Activated T-cell treated with anti-CD3 and anti-CD28 coated beads, Interleukin-2, amount 50 U/mL, for 72 hours (primary cell): ENCODE measurements at places on chromosomes 7 and 10. TPM values are rescaled to one million over a fixed set of nuclear protein-coding genes. Genes with fewer than 3 reads are reported as not detected.

- peaks cover 5% of the 10 kb centered on the region for H3K36me3 ChIP-seq
- H3K27ac ChIP-seq = peak overlapping the region; percentile 41
- H3K4me1 ChIP-seq = peaks cover 9% of the 10 kb centered on the region
- no peak overlapping the region for H3K4me3 ChIP-seq
- peaks cover 66% of the 10 kb centered on the region for H3K27me3 ChIP-seq
- DNase-seq = no peak
These were observed 16.2 kb upstream of the SLC26A4 start for GRCh38 chr7:107644309-107644974.

DNA sequence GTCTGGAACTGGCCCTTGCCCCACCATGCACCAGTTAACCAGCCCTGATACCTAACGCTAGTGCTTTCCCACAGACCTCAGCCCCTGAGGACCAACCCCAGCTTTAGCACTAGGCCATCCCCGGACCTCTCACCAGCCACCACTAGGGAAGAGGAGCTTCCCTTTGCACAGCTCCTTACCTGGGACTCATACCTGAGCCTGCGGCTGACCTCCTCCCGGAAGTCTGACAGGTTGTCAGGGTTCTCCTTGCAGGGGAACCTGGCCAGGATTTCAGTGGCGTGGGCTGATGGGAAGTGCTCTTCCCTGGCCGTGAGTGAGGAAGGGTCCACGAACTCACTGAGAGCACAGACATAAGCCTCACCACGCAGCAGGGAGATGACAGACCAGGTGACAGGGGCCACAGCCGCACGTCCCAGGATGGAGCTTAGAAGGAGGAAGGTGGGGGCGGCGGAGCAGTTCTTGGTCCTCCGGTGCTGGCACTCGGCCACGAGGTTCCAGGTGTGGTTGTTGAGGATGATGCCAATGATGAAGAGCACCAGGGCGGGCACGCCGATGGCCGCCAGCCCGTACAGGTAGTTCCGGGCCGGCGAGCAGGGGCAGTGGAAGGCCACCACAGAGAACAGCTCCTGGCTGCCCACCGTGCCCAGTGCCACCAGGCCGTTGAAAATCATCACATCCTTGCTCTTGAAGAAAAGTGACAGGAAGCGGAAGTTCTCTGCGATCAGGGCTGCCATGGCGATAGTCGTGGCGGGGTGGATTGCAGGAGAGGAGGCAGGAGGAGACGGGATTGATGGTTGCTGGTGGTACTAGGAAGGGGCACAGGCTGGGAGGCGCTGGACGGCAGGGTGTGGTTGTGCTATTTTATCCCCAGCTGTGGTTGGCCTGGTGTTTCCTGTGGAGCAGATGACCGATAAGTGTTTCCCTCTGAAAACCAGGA is 2.7 kb downstream of the CALHM2 start:
- peak overlapping the region; percentile 3 for H3K27ac ChIP-seq
- peak overlapping the region; percentile 27 for H3K4me3 ChIP-seq
- peaks cover 23% of the 10 kb centered on the region for H3K4me1 ChIP-seq
- peaks cover 9% of the 10 kb centered on the region for H3K36me3 ChIP-seq
- DNase-seq = no peak

GRCh38 chr10:102559764-102560163 is 56.0 kb downstream of the SUFU start:
- no peak for DNase-seq
- peaks cover 7% of the 10 kb centered on the region for H3K4me1 ChIP-seq
- no peaks in the 10 kb centered on the region for H3K27me3 ChIP-seq
- H3K27ac ChIP-seq = no peak overlapping the region

GRCh38 chr10:15603446-15604011 is 116.2 kb downstream of the ITGA8 start:
- no peaks in the 10 kb centered on the region for H3K36me3 ChIP-seq
- DNase-seq = no peak
- no peaks in the 10 kb centered on the region for H3K4me1 ChIP-seq

DNA sequence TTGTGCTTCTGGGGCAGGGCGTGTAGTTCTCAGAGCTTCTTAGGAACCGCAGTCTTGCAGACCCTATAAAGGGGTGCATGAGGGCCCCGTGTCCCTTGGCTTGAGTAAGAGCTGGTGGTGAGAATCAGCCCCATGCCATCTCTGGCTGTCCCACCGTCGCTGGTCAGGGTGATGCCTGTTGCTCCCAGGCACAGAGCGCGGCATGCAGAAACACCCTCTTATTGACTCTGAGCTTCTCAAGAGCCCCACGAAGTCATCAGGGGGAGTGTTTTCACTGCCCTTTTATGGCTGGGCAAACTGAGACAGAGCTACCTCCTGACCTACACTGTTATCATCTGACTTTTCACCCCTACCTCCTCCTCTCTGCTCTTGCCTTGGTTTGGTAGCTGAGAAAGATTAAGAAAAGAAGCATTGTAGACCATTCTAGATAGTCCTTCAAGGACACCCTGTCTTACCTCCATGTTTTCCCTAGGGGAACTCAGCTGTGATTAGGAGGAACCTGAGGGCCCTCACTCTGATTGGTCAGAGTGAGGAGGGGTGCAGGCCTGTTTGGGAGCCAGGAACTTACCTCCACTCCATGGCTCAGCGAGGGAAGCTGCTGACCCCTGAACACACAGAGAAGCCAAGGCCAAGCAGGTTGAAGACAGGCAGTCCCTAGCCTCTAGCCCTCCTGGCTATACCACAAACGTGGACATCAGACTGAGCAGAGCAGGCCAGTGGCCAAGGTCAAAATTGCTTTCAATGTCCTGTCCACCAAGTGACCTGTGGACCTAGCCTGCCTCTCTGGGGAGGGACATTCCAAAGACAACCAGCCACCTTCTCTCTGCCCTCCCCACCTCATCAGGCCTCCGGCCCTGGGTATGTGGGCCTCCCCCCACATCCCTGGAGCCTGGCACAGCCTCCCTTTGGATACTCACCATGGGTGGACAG is 17.6 kb downstream of the UNC5B start:
- H3K27me3 ChIP-seq = no peaks in the 10 kb centered on the region
- no peak overlapping the region for H3K4me3 ChIP-seq
- H3K36me3 ChIP-seq = no peaks in the 10 kb centered on the region
- no peaks in the 10 kb centered on the region for H3K4me1 ChIP-seq
- no peak overlapping the region for H3K27ac ChIP-seq

DNA sequence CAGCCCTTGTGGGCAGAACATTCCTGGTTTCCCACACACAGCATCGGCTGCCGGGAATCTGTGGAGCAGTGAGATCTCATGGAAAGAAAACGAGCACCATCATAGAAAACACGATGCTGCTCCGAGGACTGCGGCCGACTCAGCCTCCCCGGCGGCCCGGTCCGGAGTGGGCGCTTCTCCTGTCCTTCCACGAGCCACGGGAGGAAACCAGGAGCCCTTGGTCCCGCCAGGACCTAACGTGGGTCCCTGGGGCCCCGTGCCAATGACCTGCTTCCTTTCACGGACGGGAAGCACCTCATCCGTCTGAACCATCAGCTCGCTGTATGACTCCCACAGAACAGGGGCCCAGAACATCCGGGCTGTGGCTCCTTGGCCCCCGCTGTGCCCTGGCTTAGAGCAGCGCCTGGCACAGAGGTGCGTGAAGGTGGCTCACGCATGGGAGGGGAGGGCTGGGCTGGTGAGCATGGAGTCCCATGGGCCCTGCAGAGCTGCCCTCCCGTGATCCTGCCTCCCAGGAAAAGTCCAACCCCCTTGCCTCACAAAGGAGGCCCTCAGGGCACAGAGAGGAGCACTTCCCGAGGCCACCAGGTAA is 280.5 kb downstream of the MAD1L1 start:
- no peak overlapping the region for H3K4me3 ChIP-seq
- H3K27ac ChIP-seq = no peak overlapping the region
- DNase-seq = no peak

- H3K36me3 ChIP-seq = no peaks in the 10 kb centered on the region
- DNase-seq = no peak
- H3K4me1 ChIP-seq = no peaks in the 10 kb centered on the region
- H3K27ac ChIP-seq = no peak overlapping the region
- H3K27me3 ChIP-seq = no peaks in the 10 kb centered on the region
These were observed 161.5 kb downstream of the FGFR2 start for GRCh38 chr10:121436630-121437341.

DNA sequence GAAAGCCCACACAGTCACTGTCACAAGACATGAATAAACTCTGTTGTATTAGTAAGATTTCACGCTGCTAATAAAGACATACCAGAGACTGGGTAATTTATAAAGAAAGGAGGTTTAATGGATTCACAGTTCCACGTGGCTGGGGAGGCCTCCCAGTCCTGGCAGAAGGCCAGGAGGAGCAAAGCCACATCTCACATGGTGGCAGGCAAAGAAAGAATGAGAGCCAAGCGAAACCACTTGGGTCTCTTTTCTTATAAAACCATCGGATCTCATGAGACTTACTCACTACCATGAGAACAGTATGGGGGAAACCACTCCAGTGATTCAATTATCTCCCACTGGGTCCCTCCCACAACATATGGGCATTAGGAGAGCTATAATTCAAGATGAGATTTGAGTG is 110.2 kb downstream of the ST8SIA6 start:
- H3K27me3 ChIP-seq = no peaks in the 10 kb centered on the region
- no peak overlapping the region for H3K27ac ChIP-seq
- H3K4me1 ChIP-seq = no peaks in the 10 kb centered on the region

- peak overlapping the region; percentile 97 for H3K4me3 ChIP-seq
- DNase-seq = no peak
These were observed 520 bp downstream of the MOSPD3 start for GRCh38 chr7:100612730-100613390.

- H3K36me3 ChIP-seq = peaks cover 3% of the 10 kb centered on the region
- peak overlapping the region; percentile 96 for H3K27ac ChIP-seq
- no peaks in the 10 kb centered on the region for H3K27me3 ChIP-seq
- peaks cover 42% of the 10 kb centered on the region for H3K4me1 ChIP-seq
These were observed 671 bp upstream of the ATAD1 start for GRCh38 chr10:87818505-87819288.

DNA sequence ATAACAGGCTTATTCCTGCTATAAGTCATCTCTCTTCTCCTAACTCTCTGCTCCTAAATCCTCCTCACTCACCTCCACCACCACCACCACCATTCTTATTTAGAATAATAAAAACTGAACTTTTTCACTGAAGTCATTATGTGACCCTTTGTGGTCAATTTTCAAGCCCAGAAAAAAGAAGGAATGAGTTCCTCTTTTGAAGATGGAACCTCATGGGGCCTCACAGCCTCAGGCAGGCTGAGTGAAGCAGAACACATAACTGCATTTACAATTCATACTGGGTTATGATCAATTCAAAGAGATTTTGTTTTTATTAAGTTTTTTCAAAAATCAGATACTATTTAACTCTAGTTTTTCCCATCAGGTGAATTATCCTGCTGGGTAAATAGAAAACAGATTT is 29.8 kb downstream of the PNLIPRP3 start:
- peaks cover 7% of the 10 kb centered on the region for H3K27me3 ChIP-seq
- no peak overlapping the region for H3K4me3 ChIP-seq

GRCh38 chr10:106540645-106541044 is 623.9 kb downstream of the SORCS1 start:
- H3K4me3 ChIP-seq = no peak overlapping the region
- H3K27ac ChIP-seq = no peak overlapping the region
- no peaks in the 10 kb centered on the region for H3K36me3 ChIP-seq
- H3K4me1 ChIP-seq = no peaks in the 10 kb centered on the region

DNA sequence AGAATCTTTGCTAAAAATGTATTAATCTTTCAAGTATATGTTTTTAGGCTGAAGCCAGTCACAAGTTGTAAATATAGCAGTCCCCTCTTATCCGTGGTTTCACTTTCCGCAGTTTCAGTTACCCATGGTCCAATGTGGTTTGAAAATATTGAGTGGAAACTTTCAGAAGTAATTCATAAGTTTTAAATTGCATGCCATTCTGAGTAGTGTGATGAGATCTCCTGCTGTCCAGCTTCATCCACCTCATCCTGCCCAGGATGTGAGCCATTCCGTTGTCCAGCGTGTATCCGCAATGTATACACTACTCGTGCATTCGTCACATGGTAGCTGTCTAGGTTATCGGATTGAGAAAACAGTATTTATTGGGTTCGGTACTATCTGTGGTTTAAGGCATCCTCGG is 12.2 kb downstream of the PDCD4 start:
- H3K4me3 ChIP-seq = peak overlapping the region; percentile 81
- DNase-seq = no peak
- peak overlapping the region; percentile 80 for H3K27ac ChIP-seq

DNA sequence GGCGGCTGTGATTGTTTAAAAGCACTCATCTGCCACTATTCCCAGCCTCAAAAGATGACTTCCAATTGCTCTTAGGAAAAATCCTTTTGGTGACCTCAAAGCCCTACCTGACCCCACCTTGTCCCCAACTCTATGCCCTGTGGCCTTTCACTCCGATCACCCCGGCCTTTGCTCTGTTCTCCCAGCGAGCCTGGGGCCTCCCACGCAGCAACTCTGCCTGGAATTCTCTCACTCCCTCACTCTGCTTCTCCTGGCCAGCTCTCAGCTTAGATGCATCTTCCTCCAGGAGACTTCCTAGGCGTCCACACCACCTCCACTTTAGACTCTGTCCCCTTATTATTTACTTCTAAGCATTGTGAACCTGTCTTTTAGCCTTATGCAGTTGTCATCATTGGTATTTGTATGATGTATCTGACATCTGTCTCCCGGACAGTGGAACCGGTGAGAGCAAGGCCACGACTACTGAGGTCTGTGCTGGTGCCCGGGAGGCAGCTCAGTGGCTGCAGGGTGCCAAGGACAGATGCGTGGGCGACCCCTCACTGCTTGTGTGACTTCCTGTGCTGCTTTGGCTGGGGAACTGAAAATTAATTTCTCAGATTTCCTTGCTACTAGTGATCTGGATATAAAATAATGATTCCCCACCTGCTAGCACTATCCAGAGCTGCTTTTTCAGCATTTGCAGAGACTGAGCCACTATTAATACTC is 63.0 kb downstream of the PIP4K2A start:
- peaks cover 100% of the 10 kb centered on the region for H3K4me1 ChIP-seq
- DNase-seq = peak; percentile 60
- peaks cover 4% of the 10 kb centered on the region for H3K36me3 ChIP-seq
- no peaks in the 10 kb centered on the region for H3K27me3 ChIP-seq
- H3K4me3 ChIP-seq = peak overlapping the region; percentile 90

- no peak for DNase-seq
- no peaks in the 10 kb centered on the region for H3K36me3 ChIP-seq
- H3K4me3 ChIP-seq = no peak overlapping the region
- H3K4me1 ChIP-seq = no peaks in the 10 kb centered on the region
These were observed 195.2 kb upstream of the C7orf33 start for GRCh38 chr7:148395352-148395811.

- peaks cover 68% of the 10 kb centered on the region for H3K4me1 ChIP-seq
- peak overlapping the region; percentile 90 for H3K4me3 ChIP-seq
- no peak for DNase-seq
These were observed 1.3 kb downstream of the PRKCQ start for GRCh38 chr10:6578795-6579182.

POU6F2 gene
- total RNA-seq = 0.14 TPM

ARL3 gene
- total RNA-seq = 8.0 TPM

GIMAP8 gene
- total RNA-seq = 13.1 TPM

UCN3 gene
- total RNA-seq = not detected

SLC13A4 gene
- total RNA-seq = not detected

PKD2L1 gene
- total RNA-seq = 0.60 TPM
